Omental fat pad (tissue), 4 donors: ENCODE measurements at places on chromosomes 16 and 17.
A peak's percentile ranks its signal among the peaks of the same experiment; 100 is the strongest.

DNA sequence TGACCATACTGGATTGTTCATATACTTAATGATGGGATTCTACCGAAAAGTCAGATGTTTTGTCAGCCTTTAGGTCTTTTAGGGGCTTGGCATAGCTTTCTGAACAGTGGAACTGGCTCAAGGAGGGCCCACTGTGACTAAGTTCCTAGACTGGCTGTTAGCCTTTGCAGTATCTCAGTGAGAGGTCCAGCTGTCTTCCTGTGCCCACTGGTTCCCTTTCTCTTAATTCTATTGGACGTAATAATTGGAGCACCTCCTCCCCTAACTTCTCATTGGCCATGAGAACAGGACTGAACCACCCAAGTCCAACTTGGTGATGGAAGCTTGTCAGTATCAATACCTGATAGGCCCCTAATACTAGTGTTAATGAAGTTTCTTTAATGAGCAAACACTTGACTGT is 13.5 kb downstream of the KPNA2 start:
- no peak for DNase-seq

DNA sequence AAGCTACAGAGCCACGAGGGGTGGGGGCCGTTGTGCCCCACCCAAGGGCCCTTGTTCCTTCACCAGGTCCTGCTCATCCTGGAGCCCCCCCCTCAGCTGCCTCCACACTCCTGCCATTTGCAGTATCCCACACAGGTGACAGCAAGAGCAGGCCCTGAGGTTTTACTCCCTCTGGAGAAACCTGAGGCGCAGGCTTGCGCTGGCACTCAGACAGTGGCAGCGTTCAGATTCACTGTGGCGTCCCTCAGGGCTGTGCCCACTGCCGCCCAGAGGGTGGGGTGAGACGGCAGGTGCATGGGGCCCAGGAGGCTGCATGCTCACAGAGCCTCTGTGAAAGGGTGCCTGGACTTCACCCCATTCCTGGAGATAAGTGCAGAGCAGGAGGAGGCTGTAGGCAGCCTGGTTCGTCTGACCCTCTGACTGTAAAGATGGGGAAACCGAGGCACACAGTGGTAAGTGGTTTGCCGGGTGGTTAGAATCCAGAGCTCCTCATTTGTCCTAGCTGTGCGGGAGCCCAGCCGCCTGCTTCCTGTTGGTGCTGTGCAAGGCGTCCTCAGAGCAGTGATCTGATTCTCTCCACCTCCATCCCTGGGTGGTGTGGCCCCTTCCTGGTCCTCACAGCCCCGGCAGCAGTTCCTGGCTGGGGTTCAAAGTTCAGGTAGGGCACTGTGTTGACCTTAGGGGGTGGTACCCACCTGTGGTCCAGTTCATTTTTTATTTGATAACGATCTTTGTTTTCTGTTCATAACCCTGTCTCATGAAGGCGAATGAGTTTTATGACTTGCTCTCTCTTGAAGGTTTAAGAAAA is 1.6 kb downstream of the SPIRE2 start:
- no peak for DNase-seq

- no peak for DNase-seq
These were observed 143.9 kb downstream of the ANKFN1 start for GRCh38 chr17:56297184-56297583.

GRCh38 chr16:78574571-78574970 is 475.1 kb downstream of the WWOX start:
- no peak for DNase-seq

GRCh38 chr17:36730095-36730808 is 128.9 kb downstream of the MRM1 start:
- DNase-seq: no peak

GRCh38 chr17:804541-805435 is 22.6 kb downstream of the MRM3 start:
- DNase-seq: no peak

DNA sequence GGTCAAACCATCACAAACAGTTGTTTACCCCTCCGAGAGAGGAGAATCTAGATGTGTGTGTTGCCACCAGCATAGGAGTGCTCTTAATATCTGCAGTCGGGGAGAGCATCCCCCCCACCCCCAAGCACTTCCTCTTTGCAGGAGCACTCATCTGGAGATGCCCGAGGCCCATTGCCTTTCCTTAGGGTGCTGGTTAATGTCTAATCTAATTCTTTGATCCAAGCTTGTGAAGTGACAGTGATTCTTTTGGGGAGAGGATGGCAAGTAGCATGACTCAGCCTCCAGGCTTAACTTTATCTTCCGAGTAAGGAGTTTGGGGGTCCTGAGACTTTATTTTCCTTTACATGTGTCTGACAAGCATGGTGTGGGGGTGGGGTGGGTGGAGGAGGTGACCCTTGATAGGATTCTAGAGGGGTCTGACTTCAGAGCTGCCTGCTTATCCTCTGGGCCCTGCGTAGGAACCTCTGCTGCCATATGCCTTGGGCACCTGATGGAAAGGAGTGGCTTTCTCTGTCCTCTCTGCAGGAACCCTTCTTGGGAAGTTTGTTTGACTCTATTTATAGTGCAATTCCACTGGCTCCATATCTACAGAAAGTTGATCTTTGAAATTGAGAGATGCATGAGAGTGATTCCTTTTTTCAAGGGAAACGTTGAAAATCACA is 207.1 kb downstream of the SPECC1 start:
- DNase-seq: no peak

DNA sequence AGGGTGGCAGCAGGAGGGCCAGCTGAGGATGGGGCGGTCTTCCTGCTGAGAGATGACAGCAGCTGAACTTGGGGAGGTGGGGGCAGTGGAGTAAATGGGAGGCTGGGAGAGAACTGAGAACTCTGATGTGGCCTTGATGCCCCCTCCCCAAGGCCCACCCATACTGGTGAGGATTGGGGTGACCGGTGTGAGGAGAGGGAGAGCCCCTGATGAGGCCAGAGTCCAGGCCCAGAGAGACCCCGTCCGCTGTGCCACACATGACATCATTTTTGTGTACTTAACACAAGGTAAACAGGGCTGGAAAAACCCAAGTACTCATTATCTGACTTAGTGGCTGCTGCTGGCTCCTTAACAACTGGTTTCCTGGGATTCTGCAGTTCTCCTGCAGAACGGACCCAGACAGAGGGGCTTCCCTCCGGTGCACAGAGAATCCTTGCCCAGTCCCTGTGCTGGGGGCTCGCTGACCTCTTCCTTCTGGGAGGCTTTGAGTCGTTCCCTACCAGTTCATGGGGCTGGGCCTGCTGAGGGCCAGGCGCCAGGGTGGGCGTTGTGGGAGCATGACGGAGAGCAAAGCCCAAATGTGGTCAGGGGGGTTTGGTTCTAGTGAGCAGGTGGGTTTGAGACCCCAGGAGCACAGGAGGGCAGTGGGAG is 207.6 kb downstream of the RAB11FIP4 start:
- DNase-seq: no peak

DNA sequence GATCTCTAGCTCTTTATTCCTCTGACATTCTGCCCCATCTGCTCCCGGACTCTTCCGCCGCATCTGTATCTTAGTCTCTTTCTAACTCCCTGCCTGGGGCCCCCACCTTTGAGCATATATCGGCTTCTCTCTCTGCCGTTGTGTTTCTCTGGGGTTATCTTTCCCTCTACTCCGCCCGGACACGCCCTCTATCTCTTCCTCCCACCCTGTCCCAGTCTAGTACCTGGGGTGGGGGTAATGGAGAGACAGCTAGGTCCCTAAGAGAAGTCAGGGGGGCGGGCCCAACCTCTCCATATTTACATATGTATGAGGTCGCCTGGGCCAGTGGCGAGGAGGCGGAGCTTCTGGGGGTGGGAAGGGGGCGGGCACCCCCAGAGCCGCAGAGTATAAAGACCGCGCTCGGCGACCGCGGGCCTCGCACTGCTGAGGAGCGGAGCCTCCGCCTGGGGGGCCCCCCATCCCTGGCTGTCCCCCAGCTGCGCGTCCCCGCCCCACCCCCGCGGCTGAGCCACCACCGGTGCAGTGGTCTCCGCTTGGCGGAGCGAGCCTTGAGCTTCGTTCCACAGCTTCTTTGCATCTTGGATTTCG is at the start of gene ATP1B2:
ATP1B2 (plus strand) TSS at position 418 of the 588 bp plus-strand sequence. CDS start 593 bp downstream, outside the sequence.
- peak; percentile 58 for DNase-seq
